ENCODE measurements at places on chromosomes 12 and 14.

GRCh38 chr12:59314209-59314608, 281.6 kb upstream of the SLC16A7 start:
- DNase-seq: no peak

DNA sequence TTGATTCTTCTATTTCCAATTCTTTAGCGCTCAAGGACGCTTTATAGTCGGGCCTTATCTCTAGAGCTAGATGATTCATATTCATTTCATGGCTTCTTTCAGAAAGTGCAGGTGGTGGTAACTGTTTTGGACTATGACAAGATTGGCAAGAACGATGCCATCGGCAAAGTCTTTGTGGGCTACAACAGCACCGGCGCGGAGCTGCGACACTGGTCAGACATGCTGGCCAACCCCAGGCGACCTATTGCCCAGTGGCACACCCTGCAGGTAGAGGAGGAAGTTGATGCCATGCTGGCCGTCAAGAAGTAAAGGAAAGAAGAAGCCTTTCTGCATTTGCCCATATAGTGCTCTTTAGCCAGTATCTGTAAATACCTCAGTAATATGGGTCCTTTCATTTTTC, 241.9 kb downstream of the PAWR start:
- no peak for DNase-seq

GRCh38 chr14:34692348-34692747, 22.0 kb downstream of the CFL2 start:
- DNase-seq: no peak

DNA sequence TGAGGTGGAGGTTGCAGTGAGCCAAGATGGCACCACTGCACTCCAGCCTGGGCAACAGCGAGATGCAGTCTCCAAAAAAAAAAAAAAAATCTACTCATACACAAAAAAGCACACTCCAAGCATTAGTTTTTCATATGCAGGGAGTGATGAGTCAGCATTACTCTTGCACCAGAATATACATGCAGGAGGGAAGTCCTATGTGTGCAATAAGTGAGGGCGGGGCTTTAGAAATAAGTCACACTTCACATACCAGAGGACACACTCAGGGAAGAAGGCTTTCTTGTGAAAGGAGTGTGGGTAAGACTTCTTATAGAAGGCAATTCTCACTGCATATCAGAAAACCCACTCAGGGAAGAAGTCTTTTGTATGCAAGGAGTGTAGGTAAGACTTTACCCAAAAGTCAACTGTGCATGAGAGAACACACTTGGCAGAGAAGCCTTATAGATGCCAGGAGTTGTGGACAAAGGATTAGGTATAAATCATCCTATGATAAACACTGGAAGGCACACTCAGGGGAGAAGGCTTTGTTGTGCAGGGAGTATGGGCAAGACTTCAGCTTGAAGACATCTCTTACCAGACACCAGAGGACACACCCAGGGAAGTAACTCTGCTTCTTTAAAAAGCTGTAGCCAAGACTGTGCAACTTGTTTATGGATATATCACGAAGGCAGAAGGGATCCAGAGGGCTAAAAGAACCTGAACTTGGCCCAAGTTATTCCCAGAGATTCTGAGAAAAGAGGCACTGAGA, 50.5 kb downstream of the ATF7 start:
- DNase-seq: no peak

DNA sequence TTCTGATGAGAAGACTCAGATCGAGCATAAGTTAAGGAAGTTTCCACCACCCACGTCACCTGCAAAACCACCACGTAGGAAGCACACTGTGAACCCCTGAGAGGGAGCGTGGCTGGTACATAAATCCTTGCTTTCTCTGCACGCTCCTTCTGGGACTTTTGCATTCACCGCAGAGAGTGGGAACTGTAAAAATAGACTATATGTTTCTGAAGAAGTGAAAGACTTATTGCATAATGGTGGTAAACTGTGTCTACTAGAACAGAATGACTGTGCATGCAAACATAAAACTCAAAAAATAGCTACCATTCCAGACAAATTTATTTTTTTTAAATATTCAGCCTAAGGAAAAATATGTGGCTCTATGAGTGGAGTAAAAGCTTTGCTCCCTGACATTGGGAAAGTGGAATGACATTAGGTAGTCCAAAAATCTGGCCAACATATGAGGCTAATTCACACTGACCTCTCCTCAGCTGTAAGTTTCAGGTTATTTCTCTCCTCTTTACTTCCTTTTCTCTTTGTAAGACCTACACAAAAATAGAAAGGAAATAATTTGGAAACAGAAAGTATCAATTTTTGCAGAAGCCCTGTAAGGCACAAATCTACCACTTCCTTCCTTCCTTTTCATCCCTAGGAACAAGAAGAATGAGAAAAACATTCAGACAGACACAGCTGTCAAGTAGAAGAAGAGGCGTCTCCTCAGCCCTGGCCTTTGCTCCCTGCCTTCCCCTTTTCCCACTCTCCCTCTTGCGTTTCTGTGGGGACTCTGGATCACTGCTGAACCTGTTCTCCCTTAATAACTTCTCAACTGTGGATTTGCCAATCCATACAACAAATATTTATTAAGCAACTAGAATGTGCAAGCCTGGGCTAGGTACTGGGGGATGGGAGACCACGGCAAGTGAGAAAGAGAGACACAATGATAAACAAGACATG, 264.3 kb upstream of the FOXN3 start:
- DNase-seq: no peak

- DNase-seq: no peak
These were observed 192.1 kb downstream of the TMEM132C start for GRCh38 chr12:128459067-128459466.

DNA sequence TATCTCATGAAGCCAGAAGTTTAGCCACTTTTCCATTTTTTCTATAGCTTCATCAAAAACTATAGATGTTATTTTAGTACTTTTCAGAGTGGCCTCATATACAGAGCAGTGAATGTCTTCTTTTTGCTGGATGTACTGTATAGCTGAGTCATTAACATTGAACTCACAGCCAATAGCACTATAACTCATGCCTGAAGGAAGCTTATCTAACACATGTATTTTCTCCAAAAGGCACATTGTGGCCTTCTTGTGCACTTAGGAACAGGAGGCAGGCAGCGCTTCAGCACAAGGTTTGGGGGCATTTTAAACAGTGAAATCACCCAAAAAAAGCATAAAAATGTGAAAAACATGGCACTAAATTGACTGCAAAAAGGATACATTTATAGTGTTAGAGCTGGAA, 336.8 kb upstream of the TMTC1 start:
- DNase-seq: no peak

DNA sequence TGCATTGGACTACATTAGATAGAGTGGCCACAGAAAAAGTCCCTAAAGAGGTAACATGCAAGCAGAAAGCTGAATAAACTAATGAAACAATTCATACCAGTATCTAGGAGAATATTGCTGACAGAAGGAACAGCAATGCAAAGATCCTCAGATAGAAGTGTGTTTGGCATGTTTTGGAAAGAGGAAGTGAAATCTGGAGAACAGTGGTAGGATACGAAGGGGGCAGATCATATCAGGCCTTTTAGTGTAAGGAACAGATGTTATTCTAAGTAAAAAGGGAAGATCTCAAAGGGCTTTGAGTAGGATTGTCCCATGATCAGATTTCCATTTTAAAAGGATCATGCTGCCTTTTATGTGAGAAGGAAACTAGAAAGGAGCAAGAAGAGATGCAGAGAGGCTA, 342.9 kb downstream of the PAWR start:
- no peak for DNase-seq

DNA sequence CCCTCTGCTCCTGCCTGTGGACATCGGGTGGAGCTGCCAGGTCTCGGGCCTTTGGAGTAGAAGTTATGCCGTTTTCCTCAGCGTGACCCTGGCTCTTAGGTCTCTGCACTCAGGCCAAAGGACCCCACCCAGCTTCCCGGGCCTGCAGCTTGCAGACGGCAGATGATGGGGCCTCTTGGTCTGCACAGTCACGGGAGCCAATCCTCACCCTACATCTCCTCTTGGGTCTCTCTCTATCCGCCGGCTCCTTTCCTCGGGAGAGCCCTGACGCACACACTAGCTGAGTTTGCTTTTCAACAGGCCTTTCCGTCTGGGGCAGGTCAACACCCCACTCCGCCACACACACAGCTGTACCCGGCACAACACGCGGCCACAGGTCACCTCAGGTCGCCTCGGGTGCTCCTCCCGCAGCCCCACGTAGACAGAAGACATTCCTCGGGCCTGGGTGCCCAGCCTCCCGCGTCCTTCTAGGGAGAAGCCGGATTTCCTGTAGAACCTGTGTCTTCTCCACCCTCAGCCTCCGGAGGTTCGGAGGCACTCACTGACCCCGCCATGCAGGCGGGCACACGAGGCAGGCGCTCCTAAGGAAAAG, 9.9 kb downstream of the GALNT9 start:
- no peak for DNase-seq

GRCh38 chr14:68307790-68308168, 485.1 kb downstream of the ZFP36L1 start:
- DNase-seq: no peak

DNA sequence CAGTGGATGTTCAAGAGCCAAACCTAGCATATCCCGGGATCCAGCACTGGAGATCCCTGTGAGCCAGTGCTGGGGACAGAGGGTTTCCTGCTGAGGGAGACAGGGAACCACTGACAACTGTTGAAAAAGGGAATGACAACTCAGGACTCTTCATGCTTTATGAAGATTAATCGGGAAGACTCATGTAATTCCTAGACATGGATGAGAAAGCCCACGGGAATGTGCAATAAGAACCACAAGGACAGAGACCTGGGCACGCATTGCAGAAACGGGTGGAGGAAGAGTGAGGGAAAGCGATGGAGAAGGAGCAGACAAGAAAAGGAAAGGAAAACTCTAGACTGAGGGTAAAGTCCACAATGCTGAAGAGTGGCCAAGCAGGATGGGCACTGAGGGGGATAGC, 296.0 kb downstream of the PCNX1 start:
- no peak for DNase-seq

- no peak for DNase-seq
These were observed 9.2 kb upstream of the GOLGA3 start for GRCh38 chr12:132837693-132838409.

DNA sequence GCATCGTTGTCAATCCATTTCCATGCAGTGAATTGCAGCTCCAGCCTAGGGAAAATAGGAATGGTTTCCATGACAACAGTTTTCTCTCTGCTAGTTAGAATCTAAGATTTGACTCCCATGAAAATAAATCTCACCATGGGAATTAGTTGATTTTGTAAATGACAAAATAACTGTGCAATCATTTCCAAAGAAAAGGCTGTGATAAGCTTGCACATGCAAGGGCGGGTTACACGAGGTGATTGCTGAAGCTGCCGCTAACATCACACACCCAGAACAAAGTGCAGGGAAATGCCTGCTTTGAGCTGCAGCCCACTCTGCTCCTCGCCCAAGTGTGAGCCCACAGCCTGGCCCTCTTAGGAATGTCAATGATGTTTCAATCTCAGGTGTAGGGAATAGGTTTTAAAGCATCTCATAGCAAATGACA, 53.8 kb downstream of the TRIM9 start:
- DNase-seq: no peak

GRCh38 chr12:86681060-86681459, 424.9 kb upstream of the MGAT4C start:
- DNase-seq: no peak

- no peak for DNase-seq
These were observed 1.7 kb upstream of the SYNE3 start for GRCh38 chr14:95518045-95518751.

DNA sequence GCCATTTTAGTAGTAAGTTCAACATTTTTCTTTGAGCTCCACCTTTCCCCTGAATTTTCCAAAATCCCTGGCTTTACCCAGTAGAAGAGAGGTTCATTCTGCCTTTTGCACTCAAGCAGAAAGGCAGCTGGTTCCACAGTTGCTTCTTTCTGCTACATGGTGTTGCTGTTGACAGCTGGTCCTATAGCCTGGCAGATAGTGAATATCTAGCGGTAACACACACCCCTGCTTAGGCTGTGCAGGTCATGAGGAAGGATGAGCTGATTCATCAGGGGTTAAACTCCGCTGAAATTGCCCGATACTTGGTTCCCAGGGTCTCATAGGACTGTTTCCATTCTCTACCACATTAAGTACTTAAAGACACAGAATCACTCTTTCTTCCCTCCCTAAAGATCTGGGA, 62.4 kb downstream of the PUS7L start:
- no peak for DNase-seq

- DNase-seq: no peak
These were observed 90.5 kb downstream of the GALNT9 start for GRCh38 chr12:132238884-132239283.

DNA sequence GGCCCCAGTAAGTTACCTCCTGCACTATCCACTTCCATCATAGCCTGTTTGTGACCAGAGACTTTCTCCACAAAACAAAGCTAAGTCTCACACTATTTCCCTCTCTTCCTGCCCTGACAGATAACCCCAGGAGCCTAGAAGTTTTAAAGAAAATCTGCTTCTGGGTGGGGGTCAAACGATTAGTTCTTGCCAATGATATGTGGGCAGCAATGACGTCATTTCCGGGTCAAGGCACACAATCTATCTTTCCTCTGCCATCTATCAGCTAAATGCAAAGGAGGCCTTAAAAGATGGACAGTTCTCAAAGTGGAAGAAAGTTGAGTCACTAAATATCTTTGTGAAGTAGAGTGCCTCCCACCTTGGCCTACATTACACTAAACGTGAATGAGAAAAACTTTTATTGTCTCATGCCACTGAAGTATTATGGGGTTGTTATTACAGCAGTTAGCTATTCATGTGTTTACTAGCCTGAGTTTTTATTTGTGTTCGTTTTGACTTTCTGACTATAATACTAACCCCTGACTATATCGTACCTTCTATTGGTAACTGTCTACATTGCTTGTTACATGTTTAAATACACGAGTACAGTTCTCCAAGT, 86.2 kb downstream of the DENND5B start:
- no peak for DNase-seq

DNA sequence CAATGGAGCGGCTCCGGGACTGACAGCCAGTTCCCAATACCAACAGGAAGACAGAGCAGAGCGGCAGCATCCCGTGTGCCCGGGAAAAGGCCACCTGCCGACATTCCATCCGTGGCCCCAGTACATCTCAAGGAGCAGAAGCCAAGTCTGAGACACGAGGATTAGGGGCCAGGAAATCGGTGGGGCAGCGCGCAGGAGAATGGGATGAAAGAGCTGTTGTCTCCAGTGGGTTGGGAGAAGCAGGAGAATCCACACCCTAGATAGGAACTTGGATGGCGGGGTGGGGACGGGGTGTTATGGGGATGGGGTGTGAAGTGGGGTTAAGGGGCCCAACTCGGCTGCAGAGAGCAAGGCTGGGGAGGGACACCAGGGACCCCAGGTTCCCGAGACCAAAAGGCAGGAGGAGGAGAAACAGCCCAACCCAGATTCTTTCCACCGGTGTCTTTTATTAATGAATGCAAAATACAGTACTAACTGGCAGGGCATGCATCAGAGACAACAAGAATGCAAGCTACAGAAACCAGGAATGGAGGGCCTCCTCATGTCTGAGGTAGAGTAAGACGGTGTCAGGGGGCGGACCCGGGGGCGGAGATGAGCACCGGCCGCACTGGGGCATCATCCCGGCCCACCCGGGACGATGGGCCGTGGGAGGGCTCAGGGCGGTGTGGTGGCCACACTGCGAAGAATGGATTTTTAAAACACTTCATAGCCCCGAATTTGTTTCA, 50.3 kb downstream of the BEGAIN start:
- DNase-seq: no peak

All from neuronal stem cell (in vitro differentiated cells).